ENCODE measurements at places on chromosomes 1 and 21.

DNA sequence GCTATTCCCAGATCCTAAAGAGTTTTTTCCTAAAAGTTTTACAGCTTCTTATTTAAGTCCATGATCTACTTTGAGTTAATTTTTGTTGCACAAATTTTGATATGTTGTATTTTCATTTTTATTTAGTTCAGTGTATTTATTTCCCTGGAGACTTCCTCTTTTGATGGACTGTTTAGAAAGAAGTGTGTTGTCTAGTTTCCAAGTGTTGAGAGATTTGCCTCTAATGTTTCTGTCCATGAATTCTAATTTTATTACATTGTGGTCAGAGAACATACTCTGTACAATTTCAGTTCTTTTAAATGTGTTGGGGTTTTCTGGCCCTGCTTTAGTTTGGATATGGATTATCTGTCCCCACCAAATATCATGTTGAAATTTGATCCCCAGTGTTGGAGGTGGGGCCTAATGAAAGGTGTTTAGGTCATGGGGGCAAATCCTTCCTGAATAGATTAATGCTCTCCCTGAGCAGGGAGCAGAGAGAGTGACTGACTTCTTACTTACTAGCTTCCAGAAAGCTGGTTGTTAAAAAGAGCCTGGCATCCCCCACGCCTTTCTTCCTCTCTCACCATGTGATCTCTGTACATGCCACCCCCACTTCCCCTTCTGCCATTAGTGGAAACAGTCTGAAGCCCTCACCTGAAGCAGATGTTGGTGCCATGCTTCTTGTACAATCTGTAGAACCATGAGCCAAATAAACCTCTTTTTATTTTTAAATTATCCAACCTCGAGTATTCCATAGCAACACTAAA lies 4.6 kb downstream of the CHD1L start:
- no peak for DNase-seq

DNA sequence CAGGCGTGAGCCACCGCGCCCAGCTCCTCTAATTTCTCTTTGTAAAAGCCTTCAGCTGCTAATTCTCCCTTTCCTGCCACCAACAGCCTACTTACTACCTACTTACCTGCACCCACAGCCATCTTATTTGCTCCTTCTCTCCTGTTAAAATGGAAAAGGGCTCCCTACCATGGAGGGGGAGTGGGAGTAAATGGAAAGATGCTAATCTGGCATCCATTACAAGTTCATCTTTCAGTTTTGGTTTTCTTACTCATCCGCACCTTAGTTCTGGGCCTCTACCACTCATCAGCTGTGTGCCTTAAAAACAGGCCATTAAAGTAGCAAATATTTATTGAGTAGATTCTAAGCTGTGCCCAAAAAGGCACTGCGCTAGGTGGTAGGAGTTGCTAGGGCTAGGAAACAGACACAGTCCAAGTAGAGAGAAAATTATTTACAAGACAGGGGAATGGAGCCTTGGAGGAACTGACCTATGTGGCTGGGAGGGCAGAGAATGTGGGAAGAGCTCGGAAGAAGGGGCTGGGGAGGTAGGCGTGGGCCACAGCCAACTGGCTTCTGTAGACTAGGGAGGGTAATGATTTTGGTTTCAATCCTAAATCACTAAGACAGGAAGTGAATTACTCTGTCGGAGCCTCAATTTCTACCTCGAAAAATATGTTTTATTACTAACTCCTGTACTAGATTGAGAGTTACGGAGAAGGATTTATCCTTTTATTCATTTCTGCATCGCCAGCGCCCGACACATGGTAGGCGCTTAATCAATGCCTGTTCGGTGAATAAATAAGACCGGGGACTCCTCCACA lies 685 bp upstream of the DDI2 start:
- DNase-seq: no peak

GRCh38 chr1:22794647-22795365 lies 84.2 kb downstream of the EPHB2 start:
- no peak for DNase-seq

DNA sequence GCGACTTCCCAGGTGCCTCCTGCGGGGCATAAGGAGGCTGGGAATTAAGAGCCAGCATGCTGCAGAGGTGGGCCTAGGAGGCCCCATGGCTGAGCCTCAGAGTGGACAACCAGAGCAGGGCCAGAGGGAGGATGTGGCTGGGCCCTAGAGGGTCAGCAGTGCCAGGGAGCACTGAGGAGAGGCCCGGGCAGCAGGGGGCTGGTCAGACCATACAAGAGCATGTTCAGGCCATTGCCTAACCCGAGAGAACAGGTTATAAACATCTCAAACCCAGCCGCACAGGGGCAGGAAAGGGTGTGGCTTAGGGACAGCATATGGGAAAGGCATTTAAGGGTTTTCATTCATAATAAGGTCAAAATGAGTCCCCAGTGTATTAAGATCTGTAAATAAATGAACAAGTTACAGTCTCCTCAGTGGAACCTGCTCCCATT lies 51.1 kb downstream of the IER5 start:
- no peak for DNase-seq

GRCh38 chr1:26706315-26706714 lies 10.5 kb downstream of the ARID1A start:
- DNase-seq: no peak

DNA sequence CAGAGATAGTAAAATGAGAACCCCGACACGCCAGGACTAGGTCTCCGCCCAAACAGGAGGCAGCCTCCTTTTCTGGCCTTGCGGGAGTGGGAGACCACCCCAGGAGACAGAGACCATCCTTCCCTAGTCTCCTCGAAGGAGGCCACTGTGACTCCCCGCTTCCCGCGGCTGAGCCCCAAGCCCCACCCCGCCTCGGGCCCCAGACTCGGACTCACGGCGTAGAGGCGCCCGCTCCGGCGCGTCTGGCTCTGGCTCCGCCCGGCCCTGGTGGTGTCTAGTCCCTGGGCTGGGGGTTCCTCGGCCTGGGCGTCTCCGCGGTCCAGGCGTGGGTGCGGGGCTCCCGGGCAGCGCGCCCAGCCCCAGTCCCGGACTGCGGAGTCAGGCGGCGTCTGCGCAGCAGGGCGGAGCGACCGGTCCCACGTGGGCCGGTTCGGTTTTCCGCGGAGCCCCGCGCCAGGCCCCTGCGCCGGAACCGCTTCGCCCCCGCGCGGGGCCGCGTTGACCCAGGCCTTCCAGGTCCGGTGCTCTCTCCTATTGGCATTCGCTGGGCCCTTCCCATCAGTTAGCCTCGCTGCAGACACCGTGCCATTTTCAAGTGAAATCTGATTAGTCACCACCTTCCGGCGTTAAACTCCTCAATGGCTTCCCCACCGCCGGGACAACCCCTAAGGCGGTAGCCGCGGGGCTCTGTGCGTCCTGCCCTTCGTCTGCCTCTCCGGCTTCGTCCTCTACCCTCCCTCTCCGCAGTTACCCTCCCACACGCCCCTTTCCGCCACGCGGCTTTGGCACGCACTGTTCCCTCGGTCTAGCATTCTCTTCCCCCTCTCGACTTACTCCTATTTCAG lies at the start of gene C1orf216:
Gene C1orf216 (minus strand): TSS at position 393 of the 845 bp plus-strand sequence. CDS start 2,563 bp downstream, outside the sequence.
- DNase-seq: peak; percentile 57

- DNase-seq: no peak
These were observed 223.2 kb downstream of the BACH1 start for GRCh38 chr21:29521872-29522271.

DNA sequence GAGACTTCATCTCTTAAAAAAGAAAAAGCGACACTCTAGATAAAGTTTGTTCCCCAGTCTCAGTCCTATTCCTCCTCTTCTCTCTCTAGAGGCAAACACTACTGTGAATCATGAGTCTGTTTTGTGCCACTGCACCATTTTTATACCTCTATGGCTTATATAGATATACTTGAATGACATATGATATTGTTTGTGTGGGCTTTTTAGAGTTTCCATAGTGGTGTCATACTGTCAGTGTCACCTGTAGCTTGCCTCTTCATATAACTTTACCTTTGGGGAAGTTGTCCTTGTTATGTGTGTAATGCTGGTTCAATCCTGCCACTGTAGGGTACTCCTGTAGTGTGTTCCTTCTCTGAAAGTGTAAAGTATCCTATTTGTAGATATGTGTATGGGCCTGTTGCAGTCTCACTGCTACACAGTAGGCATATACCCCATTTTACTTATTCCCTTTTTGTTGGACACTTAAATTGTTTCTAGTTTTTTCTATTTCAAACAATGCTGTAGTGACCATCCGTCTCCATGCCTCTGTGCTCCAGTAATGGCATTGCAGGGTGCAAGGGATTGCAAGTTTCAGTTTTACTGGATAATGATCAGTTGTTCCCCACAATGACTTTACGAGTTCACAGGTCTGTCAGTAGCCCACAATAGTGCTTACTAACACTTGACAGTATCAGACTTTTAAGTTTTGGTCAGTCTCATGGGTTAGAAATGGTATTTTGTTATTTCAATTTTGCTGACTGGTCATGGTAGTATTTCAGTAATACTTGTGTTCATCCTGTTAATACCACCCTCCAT lies 2.7 kb downstream of the PRMT2 start:
- DNase-seq: no peak

DNA sequence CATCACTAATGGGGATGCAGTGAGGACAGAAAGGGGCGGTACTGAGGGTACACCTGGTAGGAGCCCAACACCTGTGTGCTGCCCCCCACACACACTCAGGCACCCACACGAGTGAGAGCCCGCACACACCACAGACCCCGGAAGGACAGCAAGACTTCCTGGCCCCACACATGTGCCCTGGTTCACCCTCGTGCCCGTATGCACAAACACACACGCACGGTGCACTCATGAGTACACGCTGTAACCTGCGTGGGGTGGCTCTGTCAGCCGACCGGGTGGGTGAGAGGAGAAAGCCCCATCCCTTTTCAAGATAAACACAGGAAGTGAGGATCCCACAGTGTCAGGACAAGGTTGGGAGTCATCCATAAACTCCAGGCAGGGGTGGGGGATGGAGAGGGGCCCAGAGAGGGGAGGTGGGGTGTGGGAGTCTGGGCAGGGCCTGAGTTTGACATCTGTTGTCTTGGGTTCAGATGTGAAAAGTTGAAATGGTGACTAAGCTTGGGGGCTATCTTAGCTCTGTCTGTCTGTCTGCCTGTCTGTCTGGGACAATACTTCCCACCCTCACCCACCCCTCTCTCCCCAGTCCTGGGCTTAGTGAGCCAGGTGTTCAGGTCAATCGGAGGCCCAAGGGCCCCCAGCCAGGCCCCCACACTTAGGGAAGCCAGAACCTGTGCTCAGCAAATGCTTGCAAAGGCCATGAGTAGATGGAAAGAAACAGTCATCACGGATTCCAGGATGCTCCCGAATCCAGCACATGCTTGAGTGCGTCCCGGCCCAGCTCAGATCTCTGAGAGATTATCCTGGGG lies 119.8 kb upstream of the ZBTB40 start:
- no peak for DNase-seq

DNA sequence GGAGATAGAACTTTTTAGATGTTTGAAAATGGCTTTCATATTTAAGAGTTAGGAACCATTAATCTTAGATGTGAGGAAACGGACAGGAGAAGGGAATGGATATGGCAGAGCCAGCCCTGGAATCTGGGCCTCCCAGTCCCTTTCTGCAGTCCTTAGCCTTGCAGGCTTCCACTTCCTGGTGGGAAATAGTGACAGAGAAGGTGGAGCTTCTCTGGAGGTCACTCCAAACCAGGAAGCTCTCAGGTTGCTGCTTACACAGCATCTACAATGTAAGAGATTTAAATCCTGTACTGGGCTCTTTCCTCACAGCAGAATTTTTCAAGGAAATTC lies 2.5 kb downstream of the S100A11 start:
- DNase-seq: no peak

DNA sequence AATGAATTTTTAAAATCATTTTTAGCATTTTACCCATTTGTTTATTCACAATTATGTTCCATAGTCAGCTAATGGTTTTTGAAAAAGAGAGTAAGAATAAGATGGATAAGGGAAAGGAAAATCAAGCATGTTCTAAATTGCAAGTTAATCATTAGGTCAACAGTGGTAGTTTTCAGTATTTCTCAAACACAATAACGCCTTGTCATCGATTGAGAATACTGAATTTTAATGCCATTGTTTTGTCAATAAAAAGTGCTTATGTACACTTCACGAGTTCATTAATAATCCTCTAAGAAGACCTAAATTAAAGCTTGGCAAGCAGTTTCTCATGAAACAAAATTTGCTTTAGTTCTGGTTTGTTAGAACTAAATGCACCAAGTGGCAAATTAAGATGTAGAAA lies 100.3 kb downstream of the RERE start:
- DNase-seq: no peak

- DNase-seq: no peak
These were observed 62.1 kb downstream of the CACNA1E start for GRCh38 chr1:181545395-181545794.

DNA sequence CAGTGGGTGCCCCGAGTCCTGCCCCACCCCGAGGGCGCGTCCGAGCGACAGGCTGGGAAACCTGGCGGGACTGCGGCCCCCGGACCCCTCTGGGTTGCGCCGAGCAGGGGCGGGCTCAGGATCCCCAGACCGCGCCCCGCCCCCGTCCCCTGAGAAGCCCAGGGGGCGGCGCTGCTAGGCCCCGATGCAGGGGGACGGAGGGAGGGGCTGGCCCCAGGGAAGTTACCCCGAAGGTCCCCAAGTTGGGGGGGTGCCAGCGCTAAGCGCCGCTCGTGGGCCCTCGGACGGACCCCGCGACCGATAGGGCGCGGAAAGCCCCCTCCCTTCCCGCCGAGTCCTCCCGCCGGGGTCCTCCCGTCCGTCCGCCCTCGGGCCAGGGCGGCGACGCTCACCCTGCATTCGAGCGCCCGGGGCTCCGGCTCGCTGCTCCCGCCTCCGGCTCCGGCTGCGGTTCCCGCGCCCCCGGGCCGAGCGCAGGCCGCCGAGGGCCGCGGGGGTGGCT lies 414 bp downstream of the GPR153 start:
- no peak for DNase-seq

DNA sequence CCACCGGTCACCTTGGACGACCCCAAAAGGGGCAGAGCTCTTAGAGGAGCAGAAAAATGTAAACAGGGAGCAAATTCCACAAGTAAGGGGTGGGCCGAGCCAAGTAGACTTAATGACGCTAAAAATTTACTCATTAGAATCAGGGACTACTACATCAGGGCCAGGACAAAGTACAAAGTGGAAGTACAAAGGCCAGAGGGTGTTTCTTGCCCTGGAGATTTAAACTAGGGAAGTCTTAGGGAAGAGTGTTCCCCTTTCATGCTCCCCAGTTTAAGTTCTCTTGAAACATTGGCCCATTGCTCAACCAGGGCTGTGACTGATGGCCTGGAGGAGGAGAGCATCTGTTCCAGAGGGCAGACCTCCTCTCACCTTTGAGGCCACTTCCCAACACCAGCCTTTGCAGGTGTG lies 48.6 kb downstream of the BACH1 start:
- no peak for DNase-seq

DNA sequence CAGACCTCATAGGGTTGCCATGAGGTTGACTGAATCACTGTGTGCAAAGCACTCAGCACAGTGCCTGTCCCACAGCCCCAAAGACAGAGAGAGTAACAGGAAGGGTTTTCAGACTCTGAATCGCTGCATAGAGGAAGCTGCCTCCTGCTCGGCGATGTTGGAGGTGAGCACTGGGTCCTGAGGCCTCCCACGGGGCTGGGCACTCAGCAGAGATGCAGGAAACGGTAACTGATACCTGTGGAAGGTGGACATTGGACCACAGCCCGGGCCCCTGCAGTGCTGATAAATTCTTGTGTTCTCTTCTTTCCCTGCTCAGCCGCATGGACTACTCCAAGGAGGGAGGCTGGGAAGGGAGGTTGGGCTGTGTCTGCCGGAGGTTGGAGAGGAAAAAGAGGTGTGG lies 389.7 kb downstream of the PTPRU start:
- no peak for DNase-seq
